Lower leg skin (tissue), 4 donors: ENCODE measurements at places on chromosomes 2 and 18.

DNA sequence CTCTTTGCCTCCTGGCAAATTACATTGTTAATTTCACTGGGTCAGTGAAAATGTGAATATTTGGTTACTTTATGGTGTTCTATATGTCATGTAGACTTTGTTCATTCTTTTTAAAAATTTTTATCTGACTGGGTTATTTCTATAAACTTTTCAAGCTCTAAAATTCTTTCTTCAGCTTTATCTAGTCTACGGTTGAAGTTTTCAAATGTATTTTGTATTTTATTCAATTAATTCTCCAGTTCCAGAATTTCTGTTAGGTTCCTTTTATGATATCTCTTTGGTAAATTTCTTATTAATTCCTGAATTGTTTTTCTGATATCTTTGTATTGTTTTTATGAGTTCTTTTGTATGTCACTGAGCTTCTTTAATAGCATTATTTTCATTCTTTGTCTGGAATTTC lies 228.1 kb downstream of the LPIN1 start:
- no peak for DNase-seq

DNA sequence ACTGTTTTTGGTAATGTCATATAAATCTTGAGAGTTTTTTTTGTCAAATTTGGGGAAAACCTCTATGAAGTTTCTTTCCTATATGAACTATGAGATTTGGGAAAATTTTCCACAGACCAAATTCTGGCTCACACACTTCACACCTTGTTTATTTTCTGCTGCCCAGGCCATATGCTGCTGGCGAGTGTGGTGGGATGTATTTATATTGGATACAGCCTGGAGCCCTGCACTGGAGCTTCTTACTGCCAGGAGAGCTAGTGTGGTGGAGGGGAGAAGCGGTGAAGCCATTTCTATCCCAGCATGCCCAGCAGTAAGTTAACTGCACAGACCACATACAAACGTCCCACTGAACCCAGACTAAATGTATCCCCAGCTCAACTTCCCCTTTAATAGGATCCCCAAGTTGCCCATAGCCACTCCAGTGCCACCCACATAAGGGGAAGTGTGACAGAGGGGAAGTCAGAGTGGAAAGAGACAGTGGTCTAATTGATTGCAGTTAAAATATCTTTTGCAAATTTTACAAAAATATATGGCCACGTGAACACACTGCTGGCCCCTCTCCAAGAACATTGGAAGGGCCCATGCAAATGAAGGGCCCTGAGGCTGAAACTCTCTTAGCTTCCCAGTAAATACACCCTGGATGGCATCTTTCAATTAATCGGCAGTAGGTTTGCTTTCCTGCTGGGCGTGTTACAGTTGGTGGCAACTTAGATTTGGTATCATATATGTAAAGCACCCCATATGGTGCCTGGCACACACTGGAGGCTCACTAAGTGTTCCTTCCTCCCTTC lies 146.6 kb upstream of the ITGA6 start:
- no peak for DNase-seq

DNA sequence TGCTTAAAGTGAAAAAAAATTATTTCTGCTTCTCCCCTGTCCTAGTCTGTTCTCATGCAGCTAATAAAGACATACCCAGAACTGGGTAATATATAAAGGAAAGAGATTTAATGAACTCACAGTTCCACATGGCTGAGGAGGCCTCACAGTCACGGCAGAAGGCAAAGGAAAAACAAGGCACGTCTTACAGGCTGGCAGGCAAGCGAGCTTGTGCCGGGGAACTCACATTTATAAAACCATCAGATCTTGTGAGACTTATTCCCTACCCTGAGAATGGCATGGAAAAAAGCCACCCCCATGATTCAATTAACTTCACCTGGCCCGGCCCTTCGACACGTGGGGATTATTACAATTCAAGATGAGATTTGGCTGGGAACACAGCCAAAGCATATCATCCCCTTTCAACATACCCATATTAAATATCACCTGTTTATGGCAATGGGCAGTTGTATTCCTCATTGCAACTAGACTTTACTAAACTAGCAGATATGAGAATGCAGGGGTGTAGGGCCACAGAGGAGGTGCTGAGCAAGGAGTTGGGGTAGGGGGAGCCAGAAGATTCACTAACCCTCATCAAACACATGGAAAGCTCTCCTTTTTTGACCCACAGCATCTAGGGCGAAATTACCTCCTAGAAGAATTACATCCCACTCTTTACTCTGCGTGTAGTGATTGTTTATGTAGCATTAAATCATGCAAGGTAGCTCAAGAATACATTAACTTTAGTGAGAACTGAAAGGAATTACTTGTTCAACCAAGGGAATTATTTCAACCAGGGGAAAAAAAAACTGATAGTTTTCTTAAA lies 183.3 kb upstream of the DOK6 start:
- no peak for DNase-seq

GRCh38 chr18:70981400-70982140 lies 692.7 kb downstream of the SOCS6 start:
- DNase-seq = no peak

GRCh38 chr2:85886590-85886989 lies 2.2 kb downstream of the ST3GAL5 start:
- peak; percentile 94 for DNase-seq

DNA sequence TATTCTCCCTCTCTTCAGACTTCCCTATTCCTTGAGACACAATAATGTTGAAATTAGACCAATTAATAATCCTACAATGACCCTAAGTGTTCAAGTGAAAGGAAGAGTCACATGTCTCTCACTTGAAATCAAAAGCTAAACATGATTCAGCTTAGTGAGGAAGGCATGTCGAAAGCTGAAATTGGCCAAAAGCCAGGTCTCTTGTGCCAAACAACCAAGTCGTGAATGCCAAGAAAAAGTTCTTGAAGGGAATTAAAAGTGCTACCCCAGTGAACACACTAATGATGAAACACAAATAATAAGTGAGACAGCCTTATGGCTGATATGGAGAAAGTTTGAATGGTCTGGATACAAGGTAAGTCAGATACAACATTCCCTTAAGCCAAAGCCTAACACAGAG lies 115.4 kb downstream of the PXDN start:
- DNase-seq = peak; percentile 82
